Stimulated activated CD4-positive, alpha-beta T cell treated with anti-CD3 and anti-CD28 coated beads, Interleukin-15, amount 100 ng/mL, for 1 hour (primary cell): ENCODE measurements at places on chromosomes 7 and 10.

DNA sequence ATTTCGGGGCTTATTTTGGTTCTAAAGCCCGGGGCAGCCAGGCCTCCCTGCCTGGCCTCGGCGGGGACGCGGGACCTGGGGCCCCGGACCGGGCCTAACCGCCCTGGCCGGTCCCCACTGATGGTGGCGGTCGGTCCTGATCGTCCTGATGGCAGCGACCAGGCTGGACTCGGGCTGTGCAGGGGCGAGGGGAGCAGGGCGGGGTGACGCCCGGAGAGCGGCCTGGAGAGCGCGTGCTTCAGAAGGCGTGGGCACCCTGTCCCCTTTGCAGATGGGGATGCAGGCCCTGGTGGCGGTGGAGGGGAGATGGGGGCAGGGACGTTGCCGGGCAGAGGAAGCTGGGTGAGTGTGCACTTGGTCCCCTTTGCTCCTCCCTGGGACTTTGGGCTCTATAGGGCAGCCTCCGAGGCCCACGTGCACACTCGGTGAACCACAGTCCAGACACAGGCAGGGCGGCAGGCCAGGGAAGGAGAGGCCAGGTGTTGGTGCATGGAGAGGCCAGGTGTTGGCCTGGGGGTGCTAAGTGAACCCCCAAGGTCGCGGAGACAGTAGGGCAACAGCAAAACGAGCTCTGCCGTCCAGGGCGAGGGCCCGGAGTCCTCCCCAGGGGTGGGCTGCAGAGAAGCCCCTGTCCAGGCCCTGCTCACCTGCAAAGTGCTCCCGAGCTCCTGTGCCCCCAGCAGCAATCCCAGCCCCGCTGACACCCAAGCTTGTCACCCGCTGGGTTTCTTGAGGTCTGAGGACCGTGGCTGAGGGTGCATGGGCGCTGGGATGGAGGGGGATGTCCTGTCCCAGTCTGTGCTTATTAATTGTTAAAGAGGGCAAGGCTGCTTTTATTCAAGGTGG, 42.4 kb upstream of the FAM20C start:
- peak; percentile 28 for DNase-seq

DNA sequence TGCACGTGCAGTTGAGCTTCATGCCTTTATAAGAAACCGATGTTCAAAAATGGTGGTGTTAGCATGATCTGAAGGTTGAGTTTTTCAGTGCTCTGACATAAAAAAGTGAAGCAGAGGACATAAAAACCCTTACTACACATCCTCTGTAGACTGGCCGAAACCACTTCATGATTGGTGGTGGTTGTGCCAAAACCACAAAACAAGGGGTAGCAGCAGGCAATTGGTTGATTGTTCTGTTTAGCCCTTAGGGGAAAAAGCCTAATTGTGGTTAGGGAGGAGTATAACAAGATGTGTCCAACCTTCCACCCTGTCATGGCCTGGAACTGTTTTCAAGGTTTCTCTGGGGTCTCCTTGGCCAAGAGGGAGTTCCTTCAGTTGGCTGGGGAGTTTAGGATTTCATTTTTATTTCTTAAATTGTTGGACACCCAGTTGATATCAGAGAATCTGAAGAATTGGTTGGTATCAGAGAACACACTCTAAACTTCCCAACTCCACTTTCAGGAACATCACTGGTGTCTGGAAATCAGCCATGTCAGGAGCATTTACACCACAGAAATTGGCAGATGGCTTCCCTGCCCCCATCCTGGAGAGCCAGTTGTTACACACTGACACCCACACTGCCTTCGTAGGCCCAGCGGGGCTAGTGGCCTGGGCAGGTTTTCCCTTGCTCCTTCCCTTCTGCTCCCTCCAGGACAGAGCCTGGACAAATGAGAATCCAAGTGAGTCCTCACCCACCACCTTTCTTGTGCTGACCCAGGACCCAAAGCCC, 18.8 kb downstream of the MRPS24 start:
- no peak for DNase-seq

- DNase-seq = no peak
These were observed 156.2 kb downstream of the COBL start for GRCh38 chr7:51160411-51160810.

DNA sequence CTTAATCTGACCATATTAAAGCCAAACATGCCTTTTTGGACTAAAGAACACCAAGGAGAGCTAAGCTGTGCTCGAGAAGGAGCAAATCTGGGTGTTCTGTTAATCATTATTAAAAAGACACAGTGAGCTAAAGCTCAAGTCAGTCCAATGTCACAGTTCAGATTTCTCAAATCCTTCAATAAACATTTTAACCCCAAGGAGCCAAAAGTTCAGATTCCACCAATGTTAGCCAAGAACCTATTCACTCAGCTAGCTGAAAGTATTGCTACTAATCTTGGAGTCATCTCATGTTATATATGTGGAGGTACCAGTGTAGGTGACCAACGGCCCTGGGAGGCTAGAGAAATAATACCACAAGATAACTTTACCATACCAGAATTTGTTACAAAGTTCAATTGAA, 14.5 kb upstream of the ZNF33B start:
- DNase-seq = no peak
